ENCODE measurements at places on chromosomes 7 and 10.
A peak's percentile ranks its signal among the peaks of the same experiment; 100 is the strongest.

DNA sequence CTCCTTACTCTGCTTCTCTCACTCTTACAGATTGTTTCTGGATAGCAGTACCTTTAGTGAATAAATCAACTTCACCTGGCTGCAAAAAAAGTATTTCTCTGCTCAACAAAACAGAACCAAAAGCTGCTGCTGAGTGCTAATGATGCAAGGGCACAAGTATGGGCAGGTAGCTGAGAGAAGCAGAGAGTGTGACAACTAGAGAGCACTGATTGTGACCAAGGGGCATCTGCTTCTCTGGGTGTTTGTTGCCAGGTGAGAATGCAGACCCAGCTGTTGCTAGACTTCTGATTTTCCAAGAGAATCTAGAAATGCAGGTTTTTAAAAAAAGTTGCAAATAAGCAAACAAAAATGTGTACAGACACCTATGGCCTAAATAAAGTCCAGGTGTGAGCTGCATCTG, 25.3 kb upstream of the PPIF start:
- no peak for DNase-seq

- no peak for DNase-seq
These were observed 300.9 kb downstream of the NEBL start for GRCh38 chr10:20596065-20596755.

DNA sequence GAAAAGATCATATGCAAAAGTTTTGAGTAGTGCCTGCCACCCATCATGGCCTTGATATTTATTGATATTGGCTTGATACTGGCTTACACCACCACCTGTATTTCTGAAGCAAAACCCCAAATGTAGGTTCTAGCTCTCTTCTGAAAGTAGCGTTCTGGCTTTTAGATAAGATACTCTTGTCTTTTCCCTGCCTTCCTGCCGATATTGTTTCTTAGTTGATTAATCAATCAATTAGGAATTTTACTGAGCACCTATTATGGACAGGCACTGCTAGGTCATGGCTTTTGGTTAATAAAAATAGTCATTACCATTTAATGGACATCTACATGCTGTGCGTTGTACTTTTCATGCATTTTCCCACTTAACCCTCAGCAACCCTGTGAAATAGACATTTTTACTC, 7.9 kb downstream of the SFRP5 start:
- DNase-seq: no peak

GRCh38 chr7:119606297-119606696, 666.7 kb upstream of the KCND2 start:
- DNase-seq: no peak

GRCh38 chr10:59635502-59636290, 74.0 kb downstream of the SLC16A9 start:
- DNase-seq: no peak

DNA sequence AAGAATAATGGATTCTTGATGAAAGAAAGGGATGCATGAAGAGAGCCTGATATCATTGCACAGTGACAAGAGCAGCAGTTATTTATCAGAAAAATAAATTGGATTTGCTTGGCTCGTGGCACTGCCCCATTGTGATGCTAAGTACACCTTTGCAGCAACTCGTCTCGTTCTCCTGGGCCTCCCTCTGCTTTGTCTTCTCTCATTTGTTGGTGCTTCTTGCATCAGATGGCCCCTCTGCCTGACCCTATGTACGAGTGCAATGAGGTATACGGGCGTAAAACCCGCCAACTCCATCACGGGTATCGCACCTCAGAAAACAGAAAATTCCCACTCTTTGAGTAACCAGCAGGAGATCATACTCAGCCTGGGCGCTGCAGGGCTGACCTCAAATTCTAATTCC, 107.2 kb upstream of the C10orf90 start:
- no peak for DNase-seq

GRCh38 chr10:28179006-28179742, 123.7 kb downstream of the MPP7 start:
- no peak for DNase-seq

GRCh38 chr7:77770316-77770715, 27.9 kb downstream of the TMEM60 start:
- DNase-seq: no peak

- peak; percentile 5 for DNase-seq
These were observed 27.7 kb downstream of the EBF3 start for GRCh38 chr10:129936266-129936922.

DNA sequence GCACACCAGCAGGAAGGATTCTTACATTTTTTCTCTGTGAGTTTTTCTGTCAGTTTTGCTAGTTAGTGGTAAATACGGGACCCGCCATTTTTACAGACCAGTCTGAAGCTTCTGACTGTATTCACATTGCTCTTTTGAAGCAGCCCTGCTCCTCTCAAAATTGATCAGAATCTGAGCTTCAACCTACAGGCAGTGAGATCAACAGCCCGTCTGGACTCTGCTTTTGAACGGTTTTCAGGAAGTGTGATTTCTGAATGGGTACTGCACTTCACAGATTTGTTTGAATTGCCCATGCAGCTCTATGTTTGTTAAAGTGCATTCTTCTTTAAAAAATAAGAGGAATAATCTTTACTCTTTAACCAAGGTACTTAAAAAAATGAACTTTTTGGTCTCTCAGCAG, 8.9 kb downstream of the PURB start:
- no peak for DNase-seq

- no peak for DNase-seq
These were observed 187.0 kb downstream of the PPP1R17 start for GRCh38 chr7:31873816-31874597.

DNA sequence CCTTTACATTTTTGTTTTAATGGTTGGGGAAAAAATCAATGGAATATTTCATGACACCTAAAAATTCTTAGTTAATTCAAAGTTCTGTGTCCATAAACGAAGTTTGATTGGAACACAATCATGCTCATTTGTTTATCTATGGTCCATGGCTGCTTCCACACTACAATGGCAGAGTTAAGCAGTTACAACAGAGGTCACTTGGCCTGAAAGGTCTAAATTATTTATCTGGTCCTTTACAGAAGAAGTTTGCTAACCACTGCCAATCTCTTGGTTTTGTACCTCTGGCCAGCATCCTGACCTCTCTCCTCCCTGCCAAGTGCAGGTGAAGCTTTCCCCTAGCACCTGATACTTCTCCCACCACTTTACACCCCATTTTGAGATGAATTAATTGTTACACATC, 61.5 kb downstream of the SRPK2 start:
- no peak for DNase-seq

DNA sequence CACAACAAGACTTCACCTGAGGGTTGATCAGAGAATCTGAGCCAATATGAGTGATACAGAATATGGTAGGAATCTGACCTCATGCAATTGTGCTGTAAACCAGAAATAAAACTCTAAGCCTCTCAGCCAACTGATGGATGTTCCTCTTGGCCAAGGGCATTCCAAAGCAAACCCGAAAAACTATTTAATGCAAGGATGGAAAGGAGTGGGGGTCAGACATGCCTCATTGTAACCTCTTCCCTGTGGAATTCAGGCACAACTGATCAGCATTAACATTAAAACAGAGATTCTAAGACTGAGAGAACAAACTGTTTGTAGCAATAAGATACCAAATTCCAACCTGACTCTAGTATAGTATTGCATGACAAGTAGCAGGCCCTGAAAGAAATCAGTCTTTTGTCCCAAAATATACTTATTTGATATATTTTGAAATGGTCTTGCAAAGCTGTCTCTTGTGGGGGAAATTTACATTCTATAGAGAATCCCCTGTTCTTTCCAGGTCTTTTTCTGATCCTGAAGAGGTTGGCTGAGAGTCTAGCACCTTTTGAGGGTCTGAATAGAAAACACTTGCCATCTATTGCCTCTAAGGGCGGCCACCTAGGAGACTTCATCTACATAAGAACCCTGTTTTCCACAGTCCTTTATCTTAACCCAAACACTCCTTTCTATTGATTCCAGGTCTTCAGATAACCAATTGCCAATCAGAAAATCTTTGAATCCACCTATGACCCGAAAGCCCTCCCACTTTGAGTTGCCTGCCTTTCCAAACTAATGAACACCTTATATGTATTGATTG, 50.4 kb upstream of the WDR11 start:
- no peak for DNase-seq

- no peak for DNase-seq
These were observed 138.0 kb downstream of the TACC2 start for GRCh38 chr10:122126763-122127659.

- no peak for DNase-seq
These were observed 48.5 kb upstream of the PHYHIPL start for GRCh38 chr10:59127991-59128390.

DNA sequence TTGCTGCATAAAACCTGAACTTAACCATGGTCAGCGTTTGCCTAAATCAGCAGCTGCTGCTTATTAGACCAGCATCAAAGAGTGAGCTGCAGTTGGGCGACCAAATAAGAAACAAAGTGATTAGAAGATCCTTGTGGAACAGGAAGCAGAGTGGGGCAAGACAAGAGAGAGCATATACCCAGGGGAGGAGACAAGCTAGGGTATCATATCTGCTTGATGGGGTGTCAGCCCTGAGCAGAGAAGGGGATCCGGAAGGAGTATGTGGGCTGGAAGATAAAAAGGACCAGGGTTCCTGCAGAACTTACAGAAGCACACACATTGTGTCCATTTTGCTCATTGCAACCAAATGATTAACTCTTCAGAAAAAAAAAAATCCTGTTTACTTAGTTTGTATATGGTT, 213.6 kb downstream of the CELF2 start:
- no peak for DNase-seq

- no peak for DNase-seq
These were observed 80.5 kb upstream of the TMEM106B start for GRCh38 chr7:12130609-12131008.

DNA sequence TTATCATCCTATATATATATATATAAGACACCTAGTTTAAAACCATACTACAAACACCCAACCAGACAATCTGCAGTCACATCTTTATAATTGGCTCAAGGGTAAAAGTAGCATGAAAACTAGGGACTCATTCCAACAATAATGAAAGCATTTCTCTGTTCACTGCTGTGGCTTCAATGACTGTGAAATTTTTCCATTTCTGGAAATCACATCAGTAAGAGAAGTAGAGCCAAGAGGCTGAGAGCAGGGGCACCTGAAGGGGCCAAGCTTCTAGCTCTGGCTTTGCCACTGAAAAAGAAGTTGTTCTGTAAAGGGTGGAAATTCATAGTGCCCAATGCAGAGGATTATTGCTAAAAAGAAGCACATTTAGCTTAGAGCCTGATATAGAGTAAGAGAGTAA, 158.6 kb upstream of the GLI3 start:
- no peak for DNase-seq

GRCh38 chr10:30862486-30862885, 169.2 kb downstream of the ZNF438 start:
- DNase-seq: no peak

GRCh38 chr10:10477844-10478243, 539.8 kb upstream of the CELF2 start:
- no peak for DNase-seq

GRCh38 chr7:43450894-43451293, 132.0 kb upstream of the STK17A start:
- DNase-seq: no peak

GRCh38 chr7:110759069-110759468, 331.9 kb upstream of the LRRN3 start:
- no peak for DNase-seq

- no peak for DNase-seq
These were observed 53.5 kb downstream of the VOPP1 start for GRCh38 chr7:55518836-55519235.

DNA sequence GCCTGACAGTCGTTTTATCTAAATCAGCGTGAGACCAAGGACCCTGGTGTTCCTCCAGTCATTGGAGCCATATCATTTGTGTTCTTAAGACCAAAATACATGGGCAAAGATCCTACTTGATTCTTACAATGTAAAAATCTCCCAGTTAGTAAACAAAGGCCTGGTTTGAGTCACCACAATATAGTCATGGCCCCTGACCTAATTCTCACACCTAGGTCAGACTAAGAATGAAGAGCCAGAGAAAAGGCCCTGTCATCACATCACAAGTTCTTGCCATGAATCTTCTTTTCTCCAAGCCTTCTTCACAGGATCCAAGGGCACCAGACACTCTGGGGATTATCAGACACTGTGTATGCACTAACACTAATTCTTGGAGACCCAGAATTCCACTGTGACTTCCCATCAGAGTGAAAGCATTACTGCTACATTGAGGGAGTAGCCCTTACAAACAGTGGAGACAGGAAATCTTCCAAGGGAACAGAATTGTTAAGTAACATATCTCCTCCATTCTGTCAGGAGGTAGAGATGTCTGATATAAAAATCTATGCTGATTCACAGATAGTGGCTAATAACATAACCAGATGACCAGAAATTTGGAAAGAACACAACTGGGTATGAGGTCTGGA, 7.6 kb upstream of the ERVW-1 start:
- no peak for DNase-seq

GRCh38 chr10:90130321-90131086, 429.1 kb downstream of the KIF20B start:
- no peak for DNase-seq

GRCh38 chr10:90378524-90379076, 479.2 kb downstream of the HTR7 start:
- DNase-seq: no peak

- DNase-seq: no peak
These were observed 2.0 kb downstream of the ARL4A start for GRCh38 chr7:12689451-12689850.

GRCh38 chr10:102800611-102801335, 36.4 kb downstream of the CYP17A1 start:
- no peak for DNase-seq

DNA sequence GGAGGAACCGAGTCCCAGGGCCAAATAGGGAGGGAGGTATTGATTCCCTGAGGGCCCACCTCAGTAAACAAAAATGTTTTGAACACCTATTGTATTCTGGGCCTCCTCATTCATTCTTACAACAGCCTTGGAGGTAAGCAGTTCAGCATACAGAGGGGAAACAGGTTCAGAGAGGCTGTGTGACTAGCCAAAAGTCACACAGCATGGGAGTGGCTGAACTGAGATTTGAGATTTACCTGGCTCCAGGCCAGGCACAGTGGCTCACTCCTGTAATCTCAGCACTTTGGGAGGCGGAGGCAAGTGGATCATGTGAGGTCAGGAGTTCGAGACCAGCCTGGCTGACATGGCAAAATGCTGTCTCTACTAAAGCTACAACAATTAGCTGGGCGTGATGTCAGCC, 107.2 kb downstream of the TMEM130 start:
- no peak for DNase-seq

DNA sequence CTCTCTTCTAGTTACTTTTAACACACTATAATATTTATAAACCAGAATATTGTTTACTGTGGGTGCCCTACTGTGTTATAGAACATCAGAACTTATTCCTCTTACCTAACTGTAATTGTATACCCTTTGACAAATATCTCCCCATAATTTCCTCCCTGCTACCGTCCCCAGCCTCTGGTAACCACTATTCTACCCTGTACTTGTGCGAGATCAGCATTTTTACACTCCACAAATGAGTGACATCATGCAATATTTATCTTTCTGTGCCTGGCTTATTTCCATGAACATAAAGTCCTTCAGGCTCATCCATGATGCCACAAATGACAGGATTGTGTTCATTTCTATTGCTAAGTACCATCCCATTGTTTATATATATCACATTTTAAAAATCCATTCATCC, 139.8 kb upstream of the RSU1 start:
- DNase-seq: no peak

Measured in left ventricle myocardium inferior (tissue), 1 donor.